CD8-positive, alpha-beta T cell (primary cell): ENCODE measurements at places on chromosomes 4 and X.

DNA sequence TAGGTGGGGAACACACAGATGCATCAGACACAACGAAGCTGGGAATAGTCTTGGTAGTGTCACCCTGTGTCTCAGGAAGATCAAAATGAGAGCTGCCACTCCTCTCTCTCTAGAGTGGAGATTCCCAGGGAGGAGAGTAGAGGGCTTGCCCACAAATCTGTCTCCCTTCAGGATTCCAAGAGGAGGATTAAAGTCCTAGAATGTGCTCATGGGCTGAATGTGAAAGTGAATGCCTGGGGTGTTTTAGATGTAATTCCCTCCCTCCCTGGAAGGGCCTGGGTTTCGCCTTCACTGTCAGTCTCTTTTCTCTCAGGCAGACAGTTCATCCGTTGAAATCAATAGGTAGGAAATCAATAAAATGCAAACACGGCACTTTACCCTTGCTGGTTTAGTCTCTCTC, 282.6 kb upstream of the PPARGC1A start:
- no peak for DNase-seq

DNA sequence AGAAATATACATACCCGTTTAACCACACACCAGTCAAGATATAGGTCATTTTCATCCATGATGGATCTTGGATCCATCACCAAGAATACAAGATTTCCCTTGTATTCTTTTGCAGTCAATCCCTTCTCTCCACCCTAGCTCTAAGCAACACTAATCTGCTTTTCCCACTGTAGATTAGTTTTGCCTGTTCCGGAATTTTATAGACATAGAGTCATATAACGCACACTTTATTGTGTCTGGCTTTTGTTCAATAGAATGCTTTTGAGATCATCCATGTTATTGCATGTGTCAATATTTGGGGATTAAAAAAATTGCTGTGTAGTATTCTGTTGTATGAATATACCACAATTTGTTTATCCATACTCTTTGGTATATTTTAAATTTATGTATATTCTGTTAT, 235.6 kb upstream of the BCOR start:
- DNase-seq, result no peak

DNA sequence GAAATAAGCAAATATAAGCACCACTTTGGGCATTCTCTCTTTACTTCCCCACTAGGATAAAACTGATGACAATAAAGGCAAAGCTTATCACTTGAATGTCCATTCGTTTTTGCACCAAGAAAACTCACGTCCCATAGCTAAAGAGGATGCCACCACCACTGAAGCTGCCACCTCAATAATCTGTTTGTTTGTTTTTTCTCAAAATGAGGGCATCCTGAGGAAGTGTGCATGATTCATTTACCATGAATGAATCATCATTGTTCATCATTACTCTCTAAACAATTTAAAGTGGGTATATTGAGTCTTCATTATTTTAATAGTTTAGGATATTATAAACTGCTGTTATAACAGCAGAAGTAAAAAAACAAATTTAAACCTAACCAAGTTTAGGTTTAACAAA, 168.2 kb downstream of the DCTD start:
- DNase-seq, result no peak

- no peak for DNase-seq
Measured at GRCh38 chr4:6306299-6306698, 36.6 kb downstream of the WFS1 start.

GRCh38 chr4:152586668-152587067, 50.8 kb upstream of the FBXW7 start:
- no peak for DNase-seq

- no peak for DNase-seq
Measured at GRCh38 chr4:102216666-102217065, 128.6 kb downstream of the SLC39A8 start.

DNA sequence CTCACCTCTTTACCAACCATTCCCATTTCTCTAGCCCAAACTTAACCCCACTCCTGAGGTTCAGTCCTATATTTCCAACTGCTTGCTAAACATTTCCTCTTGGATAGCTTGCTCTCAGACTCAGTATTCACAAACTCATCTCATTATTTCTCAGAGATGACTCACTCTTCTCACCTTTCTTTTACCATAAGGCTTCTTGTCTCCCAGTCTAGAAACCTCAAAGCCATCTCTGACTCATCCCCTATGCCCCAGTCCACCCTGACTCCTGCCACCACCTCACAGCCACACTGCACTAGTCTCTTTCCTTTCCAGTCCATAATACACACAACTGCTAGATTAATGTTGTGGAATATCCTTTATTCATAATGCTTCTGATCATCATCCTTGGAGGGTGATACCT, 4.8 kb downstream of the FRMPD3 start:
- DNase-seq, result no peak

- no peak for DNase-seq
Measured at GRCh38 chrX:15675490-15675921, 10.9 kb upstream of the CLTRN start.

DNA sequence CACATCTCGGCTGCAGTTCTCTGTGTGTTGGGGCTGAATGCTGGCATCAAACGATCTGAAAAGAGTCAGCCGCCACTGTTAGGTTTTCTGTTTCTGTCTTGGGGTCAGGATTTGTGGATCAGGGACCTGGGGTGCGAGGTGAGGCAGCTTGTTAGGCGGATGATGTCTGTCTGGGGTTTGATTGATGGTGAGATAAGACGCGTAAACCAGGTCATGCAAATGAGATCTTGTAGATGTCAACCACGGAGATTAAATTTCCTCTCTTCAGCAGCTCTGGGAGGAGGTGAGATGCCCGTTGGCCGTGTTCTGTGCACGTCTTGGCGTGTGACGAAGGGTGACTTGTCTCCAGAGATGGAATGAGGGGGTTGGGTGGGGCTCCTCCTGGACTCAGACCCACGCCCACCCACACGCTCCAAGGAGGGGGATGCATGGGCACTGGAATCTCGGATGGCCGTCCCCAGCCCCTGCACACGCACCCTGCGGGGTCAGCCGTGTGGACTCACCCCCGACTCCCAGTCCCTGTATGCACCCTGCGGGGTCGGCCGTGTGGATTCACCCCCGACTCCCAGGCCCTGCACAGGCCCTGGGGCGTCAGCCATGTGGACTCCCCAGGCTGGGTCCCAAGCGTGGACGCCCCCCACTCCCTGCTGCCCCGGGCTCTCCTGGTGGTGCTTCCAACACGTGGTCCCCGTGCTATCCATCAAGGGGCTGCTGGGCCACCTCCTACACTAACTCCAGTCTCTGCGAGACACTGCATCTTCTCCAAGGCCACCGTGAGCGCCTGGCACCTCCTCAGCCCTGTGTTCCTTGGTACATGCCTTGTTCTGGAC, 16.0 kb upstream of the UVSSA start:
- DNase-seq, result peak; percentile 72

DNA sequence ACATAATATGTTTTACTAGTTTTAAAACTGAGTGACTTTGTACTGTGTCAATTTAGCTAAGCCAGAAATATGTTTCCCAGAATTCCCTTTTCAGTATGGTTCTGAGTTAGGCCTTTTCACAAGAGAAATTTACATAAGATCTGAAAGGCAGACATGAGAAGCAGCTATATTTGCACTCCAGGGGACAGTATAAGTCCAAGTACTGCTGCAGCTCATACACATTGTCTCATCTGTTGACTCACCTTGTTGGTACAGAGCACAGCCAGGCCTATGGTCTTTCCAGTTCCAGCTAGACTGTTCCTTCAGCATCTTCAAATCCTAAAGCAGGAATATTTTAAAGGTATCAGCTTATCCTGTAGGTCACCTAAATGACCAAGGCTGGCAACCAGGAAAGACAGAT, 53.5 kb downstream of the BMP3 start:
- no peak for DNase-seq
